ENCODE measurements at places on chromosomes 2 and 18. TPM values are rescaled to one million over a fixed set of nuclear protein-coding genes. Genes with fewer than 3 reads are reported as not detected.

DNA sequence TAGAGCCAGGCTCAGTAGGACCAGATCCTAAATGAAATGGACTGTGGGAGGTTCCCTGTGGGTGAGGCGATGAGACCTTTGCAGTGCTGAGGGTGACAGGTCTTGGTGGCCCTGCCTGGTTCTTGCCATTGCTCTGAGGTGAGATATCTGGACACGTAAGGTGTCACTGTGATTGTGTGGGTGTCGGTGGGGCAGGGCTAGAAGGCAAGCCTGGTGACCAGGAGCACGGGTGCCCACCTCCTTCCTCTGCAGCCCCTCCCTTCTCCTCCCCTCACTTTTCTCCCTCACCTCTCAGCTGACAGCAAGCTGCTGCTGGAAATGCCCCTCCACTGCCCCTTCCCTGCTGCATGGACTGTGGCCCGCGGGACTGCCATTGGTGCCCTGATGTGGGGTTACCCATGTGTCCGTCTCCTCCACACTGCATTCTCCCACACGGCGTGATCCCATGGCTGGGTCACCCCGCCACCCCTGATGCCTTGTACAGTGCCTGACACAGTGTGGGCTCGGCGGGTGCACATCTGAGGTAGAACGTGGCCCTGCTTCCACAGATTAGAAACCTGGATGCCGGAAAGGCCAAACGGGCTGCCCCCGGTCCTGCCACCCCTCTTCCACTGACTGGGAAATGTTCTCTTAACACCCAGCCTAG, 55.6 kb upstream of the FOSL2 start:
- no peak for DNase-seq

GRCh38 chr2:165953306-165953654, 296 bp downstream of the TTC21B start:
- DNase-seq, result no peak

Gene RGPD4
- total RNA-seq, result not detected

Gene NOTO
- total RNA-seq, result not detected

GRCh38 chr2:190382851-190383250, 25.3 kb upstream of the MFSD6 start:
- DNase-seq, result peak; percentile 27

DNA sequence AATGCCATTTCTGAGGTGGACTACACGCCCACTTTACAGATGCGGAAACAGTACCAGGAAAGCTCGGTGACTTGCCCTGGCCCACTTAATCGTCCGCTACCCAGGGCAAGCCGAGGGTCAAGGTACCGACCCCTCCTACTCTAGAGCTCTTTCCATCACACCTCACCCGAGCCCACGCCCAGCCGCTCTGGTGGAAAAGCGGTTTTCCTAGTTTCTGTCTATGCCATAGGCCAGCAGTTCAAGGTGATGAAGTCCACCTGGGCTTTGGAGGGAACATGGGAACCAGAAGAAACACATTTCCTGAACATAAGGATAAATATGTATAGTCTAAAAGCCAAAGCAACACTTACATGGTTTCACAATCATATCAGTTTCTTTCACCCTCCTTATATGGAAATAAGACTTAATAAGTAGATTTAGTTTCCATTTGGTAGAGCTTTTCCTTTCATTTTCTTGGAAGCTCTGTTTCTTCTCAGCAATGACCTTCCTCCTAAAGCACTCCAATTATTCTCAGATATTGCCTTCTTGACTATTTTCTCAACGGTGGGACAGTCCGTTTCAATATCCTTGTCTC, 567 bp downstream of the VWA3B start:
- no peak for DNase-seq

DNA sequence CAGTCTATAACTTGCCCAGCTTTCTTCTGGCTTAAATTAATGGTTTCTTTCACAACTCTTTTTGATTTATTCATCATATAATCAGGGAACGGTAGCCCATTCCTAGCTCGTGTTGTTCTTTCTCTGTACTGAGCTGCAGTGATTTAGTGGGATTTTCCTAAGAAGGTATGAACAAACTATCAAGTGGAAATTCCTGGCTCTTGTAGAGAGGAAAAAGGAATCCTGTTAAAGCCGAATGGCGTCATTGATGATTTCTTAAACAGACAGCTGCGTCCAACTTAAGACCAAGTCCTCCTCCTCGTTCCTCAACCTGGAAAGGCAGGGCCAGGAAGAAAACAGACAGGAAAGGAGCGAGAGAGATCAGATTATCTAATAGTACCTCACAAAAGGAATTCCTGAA, 69.2 kb upstream of the CABLES1 start:
- no peak for DNase-seq

DNA sequence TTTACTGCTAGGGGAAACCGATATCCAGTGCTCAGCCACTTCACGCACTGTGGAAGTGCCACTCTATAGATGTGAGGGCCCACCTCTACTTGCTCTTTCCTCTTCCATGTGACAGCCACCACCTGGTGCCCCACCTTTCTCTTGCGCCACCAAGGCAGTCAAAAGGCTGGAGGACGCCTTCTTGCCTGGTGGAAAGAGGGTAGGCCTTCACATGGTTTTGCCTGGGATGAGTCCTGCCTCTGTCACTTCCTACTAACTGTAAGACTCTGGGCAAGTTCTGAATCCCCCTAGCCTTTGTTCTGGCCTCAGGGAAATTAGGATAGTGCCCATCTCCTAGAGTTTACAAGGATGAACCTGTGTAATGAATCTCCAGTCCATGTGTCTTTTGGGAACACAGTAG, 66.1 kb upstream of the ODC1 start:
- no peak for DNase-seq

- peak; percentile 19 for DNase-seq
Observed at GRCh38 chr2:175203621-175204496, 22.3 kb upstream of the ATP5MC3 start.

Gene IL36G
- not detected for total RNA-seq

Gene VWA3B
- not detected for total RNA-seq

GRCh38 chr2:71746946-71747501, 293.7 kb downstream of the DYSF start:
- peak; percentile 32 for DNase-seq

- no peak for DNase-seq
Observed at GRCh38 chr2:8546612-8547283, 135.1 kb upstream of the ID2 start.

Gene APCDD1
- total RNA-seq, result not detected

GRCh38 chr2:190186238-190186637, 123.7 kb upstream of the MSTN start:
- no peak for DNase-seq

- no peak for DNase-seq
Observed at GRCh38 chr18:38256366-38256765, 690.8 kb upstream of the CELF4 start.
